ENCODE measurements at places on chromosomes 1 and 21. TPM values are rescaled to one million over a fixed set of nuclear protein-coding genes. Genes with fewer than 3 reads are reported as not detected.

DNA sequence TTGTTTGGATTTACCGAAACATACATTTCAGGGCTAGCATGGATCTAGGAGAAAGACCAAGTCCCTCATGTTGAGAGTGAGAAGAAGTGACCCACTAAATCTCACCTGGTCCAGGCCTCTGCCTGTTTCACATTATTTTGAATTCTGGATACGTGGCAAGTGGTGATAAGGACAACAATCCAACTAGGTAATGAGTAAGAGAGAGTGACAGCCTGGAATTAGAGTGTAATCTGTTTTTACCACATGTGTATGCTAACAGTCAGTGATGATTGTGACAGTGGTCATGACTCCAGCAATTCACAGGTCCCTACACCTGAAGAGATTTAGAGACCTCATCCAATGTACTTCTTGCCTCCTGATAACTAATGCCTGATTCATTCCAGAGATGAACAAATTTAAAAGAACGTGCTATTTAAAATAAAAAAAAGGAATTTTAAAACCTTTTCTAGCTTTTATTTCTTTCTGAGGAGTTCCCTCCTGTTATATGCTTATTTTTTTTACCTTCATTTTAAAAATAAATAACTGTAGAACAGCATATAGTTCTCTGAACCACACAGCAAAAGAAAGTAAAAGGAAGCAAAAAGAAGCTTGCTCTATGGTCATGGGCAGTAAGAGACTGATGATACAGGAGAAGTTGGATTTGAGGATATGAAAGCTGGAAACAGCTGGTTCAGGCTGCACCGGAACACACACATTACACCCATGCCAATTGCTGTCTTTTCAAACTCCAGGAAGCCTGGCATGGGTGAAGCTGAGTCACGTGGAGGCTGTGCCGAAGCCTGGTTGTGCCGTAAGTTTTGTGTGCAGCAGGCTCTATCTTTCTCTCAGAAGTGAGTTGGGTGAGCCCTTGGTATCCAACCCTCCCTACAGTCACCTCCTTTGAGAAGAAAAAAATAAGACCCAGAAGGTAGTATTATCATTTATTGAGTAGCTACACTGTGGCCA is 14.7 kb downstream of the C1orf116 start:
- peaks cover 4% of the 10 kb centered on the region for H3K27me3 ChIP-seq
- no peak overlapping the region for H3K4me3 ChIP-seq
- no peaks in the 10 kb centered on the region for H3K36me3 ChIP-seq
- no peak overlapping the region for H3K27ac ChIP-seq
- H3K4me1 ChIP-seq, result no peaks in the 10 kb centered on the region
- DNase-seq, result no peak

DNA sequence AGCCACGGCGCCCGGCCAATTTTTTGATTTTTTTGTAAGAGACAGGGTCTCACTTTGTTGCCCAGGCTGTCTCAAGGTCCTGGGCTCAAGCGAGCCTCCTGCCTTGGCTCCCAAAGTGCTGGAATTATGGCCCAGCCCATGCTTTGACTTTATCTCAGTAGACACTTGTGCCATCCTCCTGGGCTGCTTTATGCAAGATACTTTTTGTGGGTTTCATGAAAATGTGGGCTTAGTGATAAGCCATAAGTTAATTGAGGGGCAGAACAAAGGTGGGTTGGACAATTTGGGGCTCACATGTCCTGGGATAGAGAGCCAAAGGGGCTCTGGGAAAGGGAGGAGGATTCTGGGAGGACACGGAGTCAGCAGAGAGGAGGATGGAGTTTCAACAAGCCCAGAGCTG is 22.0 kb downstream of the ALPL start:
- H3K36me3 ChIP-seq, result no peaks in the 10 kb centered on the region
- H3K4me3 ChIP-seq, result no peak overlapping the region
- peaks cover 24% of the 10 kb centered on the region for H3K27me3 ChIP-seq
- no peak for DNase-seq
- H3K27ac ChIP-seq, result no peak overlapping the region
- H3K4me1 ChIP-seq, result peaks cover 2% of the 10 kb centered on the region

GRCh38 chr1:117686907-117687306 is 81.1 kb downstream of the TENT5C start:
- H3K27ac ChIP-seq, result no peak overlapping the region
- DNase-seq, result peak; percentile 65
- H3K27me3 ChIP-seq, result no peaks in the 10 kb centered on the region
- H3K4me1 ChIP-seq, result peaks cover 23% of the 10 kb centered on the region
- no peak overlapping the region for H3K4me3 ChIP-seq

- DNase-seq, result peak; percentile 68
- no peak overlapping the region for H3K27ac ChIP-seq
- H3K36me3 ChIP-seq, result no peaks in the 10 kb centered on the region
- H3K4me1 ChIP-seq, result peaks cover 2% of the 10 kb centered on the region
- H3K27me3 ChIP-seq, result no peaks in the 10 kb centered on the region
Measured at GRCh38 chr1:196309386-196309785, 298.9 kb downstream of the KCNT2 start.

DNA sequence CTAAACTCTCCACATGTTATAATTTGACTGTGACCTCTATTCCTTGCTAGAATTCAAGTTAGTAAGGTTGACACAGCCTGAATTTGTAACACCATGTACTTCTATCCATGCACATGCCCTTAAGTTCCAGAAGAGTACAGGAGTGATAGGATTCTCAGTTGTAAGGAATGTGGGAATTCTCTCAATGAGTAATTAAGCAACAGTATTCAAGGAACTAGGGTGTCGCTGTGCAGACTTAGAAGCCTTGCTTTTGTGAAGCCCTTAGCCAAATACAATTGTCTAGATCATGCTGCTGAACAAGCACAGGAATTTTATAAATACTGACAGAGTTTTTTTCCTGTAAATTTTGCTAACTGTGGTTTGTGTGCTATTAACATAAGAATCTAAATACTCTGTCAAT is 276.3 kb upstream of the PTBP2 start:
- no peaks in the 10 kb centered on the region for H3K36me3 ChIP-seq
- no peak for DNase-seq
- H3K4me3 ChIP-seq, result no peak overlapping the region
- no peak overlapping the region for H3K27ac ChIP-seq
- no peaks in the 10 kb centered on the region for H3K4me1 ChIP-seq
- H3K27me3 ChIP-seq, result no peaks in the 10 kb centered on the region

The MFSD2A gene
- total RNA-seq, result 5.7 TPM

DNA sequence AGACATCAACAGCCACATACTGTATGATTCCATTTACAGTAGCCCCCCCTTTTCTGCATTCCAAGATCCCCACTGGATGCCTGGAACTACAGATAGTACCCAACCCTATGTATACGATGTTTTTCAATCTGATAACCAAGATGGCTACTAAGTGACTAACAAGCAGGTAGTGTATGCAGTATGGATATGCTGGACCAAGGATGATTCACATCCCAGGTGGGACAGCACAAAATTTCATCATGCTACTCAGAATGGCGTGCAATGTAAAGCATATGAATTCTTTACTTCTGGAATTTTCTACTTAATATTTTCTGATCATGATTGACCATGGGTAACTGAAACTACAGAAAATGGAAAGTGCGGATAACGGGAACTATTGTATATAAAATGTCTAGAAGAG is 30.0 kb upstream of the MRPS6 start:
- DNase-seq, result no peak
- no peak overlapping the region for H3K4me3 ChIP-seq
- H3K4me1 ChIP-seq, result no peaks in the 10 kb centered on the region
- no peak overlapping the region for H3K27ac ChIP-seq

The LRRC39 gene
- 0.36 TPM for total RNA-seq

DNA sequence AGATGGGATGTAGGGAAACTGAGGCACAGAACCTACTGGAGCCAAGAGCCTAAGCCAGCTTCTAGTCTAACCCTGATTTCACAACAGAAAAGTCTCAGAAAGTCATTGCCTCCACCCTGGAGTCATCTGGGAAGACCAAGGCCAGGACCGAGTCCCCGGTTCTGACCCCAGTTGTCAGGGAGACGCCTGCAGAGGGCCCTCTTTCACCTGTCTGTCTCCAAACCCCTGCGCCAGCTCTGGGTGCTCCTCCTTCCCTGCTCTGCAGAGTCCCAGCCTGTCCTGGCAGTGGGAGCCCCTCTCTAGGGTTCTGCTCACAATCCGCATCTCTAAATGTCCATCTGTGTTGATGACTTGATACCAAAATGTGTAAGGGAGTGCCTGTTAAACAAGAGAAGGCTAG is 149.7 kb downstream of the PGBD5 start:
- peaks cover 50% of the 10 kb centered on the region for H3K36me3 ChIP-seq
- no peak overlapping the region for H3K27ac ChIP-seq
- no peaks in the 10 kb centered on the region for H3K4me1 ChIP-seq
- H3K27me3 ChIP-seq, result no peaks in the 10 kb centered on the region

- DNase-seq, result no peak
- no peaks in the 10 kb centered on the region for H3K36me3 ChIP-seq
- H3K27me3 ChIP-seq, result no peaks in the 10 kb centered on the region
- no peak overlapping the region for H3K27ac ChIP-seq
Measured at GRCh38 chr1:10450836-10451235, 1.0 kb downstream of the CORT start.

- DNase-seq, result no peak
- no peaks in the 10 kb centered on the region for H3K36me3 ChIP-seq
- H3K4me3 ChIP-seq, result no peak overlapping the region
- H3K27me3 ChIP-seq, result no peaks in the 10 kb centered on the region
Measured at GRCh38 chr1:62218604-62219003, 24.0 kb downstream of the L1TD1 start.

The HTR1D gene
- 0.18 TPM for total RNA-seq

GRCh38 chr1:12448746-12449177 is 169.2 kb downstream of the DHRS3 start:
- peaks cover 22% of the 10 kb centered on the region for H3K4me1 ChIP-seq
- no peak overlapping the region for H3K4me3 ChIP-seq
- peak; percentile 44 for DNase-seq
- peak overlapping the region; percentile 87 for H3K27ac ChIP-seq
- peaks cover 2% of the 10 kb centered on the region for H3K36me3 ChIP-seq
- H3K27me3 ChIP-seq, result no peaks in the 10 kb centered on the region

GRCh38 chr1:3918966-3919611 is 19.0 kb upstream of the C1orf174 start:
- H3K4me1 ChIP-seq, result no peaks in the 10 kb centered on the region
- H3K27ac ChIP-seq, result no peak overlapping the region
- no peak overlapping the region for H3K4me3 ChIP-seq
- no peaks in the 10 kb centered on the region for H3K36me3 ChIP-seq
- no peaks in the 10 kb centered on the region for H3K27me3 ChIP-seq

DNA sequence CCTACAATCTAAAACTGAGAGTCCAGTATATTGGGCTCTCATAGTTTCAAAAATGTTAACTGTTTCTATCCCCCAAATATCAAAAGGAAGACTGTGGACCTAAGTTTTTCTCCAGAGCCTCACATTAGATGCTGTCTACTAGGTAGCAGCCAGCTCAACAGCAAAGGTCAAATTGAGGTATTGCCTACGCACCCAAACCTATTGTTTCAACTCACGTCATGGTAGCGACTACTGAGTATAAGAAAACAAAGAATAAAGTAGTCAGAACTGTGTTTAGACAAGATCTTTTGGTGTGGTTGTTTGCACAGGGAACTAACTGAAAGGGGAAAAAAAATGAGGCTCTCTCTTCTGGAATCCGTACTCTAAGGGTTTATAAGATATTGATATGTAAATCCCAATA is 173.2 kb downstream of the LBR start:
- no peak overlapping the region for H3K4me3 ChIP-seq
- H3K27me3 ChIP-seq, result no peaks in the 10 kb centered on the region
- no peaks in the 10 kb centered on the region for H3K36me3 ChIP-seq
- no peak for DNase-seq
- H3K27ac ChIP-seq, result no peak overlapping the region

- DNase-seq, result no peak
- H3K36me3 ChIP-seq, result no peaks in the 10 kb centered on the region
- peaks cover 5% of the 10 kb centered on the region for H3K27me3 ChIP-seq
- no peaks in the 10 kb centered on the region for H3K4me1 ChIP-seq
- H3K27ac ChIP-seq, result no peak overlapping the region
Measured at GRCh38 chr1:47646676-47647075, 208.8 kb downstream of the FOXD2 start.

GRCh38 chr1:7975212-7975865 is 13.8 kb downstream of the PARK7 start:
- H3K4me1 ChIP-seq, result no peaks in the 10 kb centered on the region
- H3K27ac ChIP-seq, result no peak overlapping the region
- H3K36me3 ChIP-seq, result peaks cover 32% of the 10 kb centered on the region
- DNase-seq, result peak; percentile 75

The C1QC gene
- total RNA-seq, result not detected

- no peaks in the 10 kb centered on the region for H3K36me3 ChIP-seq
- DNase-seq, result no peak
- H3K27ac ChIP-seq, result no peak overlapping the region
- H3K27me3 ChIP-seq, result no peaks in the 10 kb centered on the region
- no peaks in the 10 kb centered on the region for H3K4me1 ChIP-seq
Measured at GRCh38 chr1:47963568-47964358, 33.4 kb downstream of the TRABD2B start.

DNA sequence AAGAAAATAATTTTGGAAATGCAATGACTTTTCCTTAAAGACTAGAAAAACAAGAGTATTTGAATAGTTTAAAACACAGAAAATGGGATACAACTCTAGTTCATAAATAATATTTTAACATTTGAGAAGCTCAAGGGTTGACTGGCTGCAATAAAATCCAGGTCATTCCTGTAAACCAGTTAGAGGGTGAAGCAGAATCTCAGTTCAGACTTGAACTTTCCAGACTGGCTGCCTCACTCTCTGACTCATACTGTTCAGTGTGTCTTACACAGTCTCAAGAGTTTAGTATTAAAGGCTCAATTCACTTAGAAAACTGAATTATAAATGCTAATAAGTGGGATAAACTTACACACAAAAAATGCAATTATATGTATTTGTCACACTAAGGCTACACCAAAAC is 89.9 kb downstream of the RAVER2 start:
- H3K4me1 ChIP-seq, result no peaks in the 10 kb centered on the region
- no peaks in the 10 kb centered on the region for H3K27me3 ChIP-seq
- H3K27ac ChIP-seq, result no peak overlapping the region
- DNase-seq, result peak; percentile 79
- peaks cover 42% of the 10 kb centered on the region for H3K36me3 ChIP-seq

The UBL4B gene
- not detected for total RNA-seq

GRCh38 chr1:86499987-86500593 is 31.4 kb downstream of the CLCA1 start:
- H3K4me1 ChIP-seq, result peaks cover 2% of the 10 kb centered on the region
- no peak overlapping the region for H3K4me3 ChIP-seq
- H3K27ac ChIP-seq, result no peak overlapping the region
- peak; percentile 32 for DNase-seq

GRCh38 chr1:245079021-245079609 is 75.7 kb upstream of the KIF26B start:
- H3K4me3 ChIP-seq, result no peak overlapping the region
- H3K27me3 ChIP-seq, result no peaks in the 10 kb centered on the region
- H3K4me1 ChIP-seq, result peaks cover 2% of the 10 kb centered on the region
- H3K27ac ChIP-seq, result no peak overlapping the region
- DNase-seq, result peak; percentile 77

DNA sequence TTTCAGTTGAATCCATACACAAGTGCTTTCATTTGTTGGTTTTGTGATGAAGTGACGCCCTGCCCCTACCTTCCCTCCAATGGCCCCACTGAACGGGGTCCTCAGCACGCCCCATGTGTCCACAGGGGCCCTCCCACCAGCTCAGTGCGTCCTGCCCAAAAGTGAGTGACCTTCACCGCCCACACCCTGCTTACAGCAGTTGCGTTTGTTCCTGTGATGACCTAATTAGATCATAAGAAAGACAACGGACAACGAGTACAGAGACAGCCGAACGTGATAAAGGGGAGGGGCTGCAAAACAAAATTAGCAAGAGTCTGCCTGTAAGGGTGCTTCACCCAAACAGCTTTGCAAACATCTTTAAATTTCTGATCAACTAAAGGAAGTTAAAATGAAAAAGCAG is 38.2 kb upstream of the RIPK4 start:
- H3K27me3 ChIP-seq, result no peaks in the 10 kb centered on the region
- H3K4me3 ChIP-seq, result no peak overlapping the region
- peaks cover 18% of the 10 kb centered on the region for H3K36me3 ChIP-seq
- no peak overlapping the region for H3K27ac ChIP-seq

The UBAP2L gene
- total RNA-seq, result 77.2 TPM

Data from IMR-90 (cell line).